ENCODE measurements at places on chromosomes 6 and 20.

DNA sequence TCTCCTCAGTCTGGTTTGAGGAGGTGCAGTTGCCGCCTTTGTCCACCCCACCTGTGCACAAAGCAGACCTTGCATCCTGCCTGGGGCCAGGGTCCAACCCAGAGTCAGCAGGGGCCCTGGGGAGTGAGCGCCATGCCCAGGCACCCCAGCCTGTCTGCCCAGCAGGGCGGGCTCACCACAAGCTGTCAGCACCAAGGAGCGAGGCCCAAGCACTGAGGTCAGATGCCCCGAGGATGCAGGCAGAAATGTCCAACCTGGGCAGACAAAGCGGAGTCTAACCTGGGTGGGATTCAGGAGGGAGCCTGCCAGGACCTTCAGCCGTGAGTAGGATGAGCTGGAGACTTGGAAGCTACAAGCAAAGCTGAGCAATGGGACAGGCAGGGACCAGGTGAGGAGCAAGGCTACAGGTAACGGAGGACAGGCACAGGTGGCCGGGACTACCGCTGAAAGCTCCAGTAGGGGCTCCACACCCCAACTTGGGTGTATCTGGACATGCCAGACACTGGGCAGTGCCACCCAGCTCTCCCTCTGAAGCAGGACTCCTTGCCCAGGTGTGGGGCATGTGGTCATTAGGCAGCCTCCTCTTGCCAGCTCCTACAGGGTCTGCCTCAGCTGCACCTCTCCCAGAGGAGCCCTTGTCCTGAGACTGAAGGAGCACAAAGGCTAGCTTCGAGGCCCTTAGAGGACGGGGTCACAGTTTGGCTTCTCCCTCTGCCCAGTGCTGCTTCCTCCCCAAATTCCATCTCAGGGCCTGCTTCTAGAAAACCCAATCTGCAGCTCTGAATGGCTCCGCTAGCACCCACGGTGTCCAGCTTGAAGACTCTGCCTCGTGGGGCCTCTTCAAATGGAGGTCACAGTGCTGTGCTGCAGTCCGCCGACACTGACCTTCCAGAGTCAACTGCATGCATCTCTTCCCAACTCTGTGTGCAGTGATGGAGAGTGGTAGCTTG is 210.6 kb upstream of the CDYL start:
- DNase-seq = no peak

- no peak for DNase-seq
These were observed 96.6 kb downstream of the SLC16A10 start for GRCh38 chr6:111183702-111184517.

DNA sequence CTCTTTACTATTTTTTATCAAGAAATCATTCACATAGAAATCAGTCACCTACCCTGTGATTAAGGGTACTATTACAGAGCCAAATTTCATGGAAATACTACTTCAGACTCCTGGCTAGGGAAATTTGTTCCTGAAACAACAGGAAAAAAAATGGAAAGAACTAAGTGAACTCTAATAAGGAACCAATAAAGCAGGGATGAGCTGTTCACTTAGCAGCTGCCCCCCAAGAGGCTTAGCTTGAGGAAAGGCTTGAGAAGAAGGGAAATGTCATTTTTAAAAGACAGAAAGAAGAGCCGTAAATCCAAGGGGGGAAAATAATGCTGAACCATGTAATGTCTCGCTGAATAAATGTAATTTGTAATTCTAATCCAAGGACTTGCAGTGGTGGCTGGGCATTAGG is 88.8 kb downstream of the COL21A1 start:
- DNase-seq = no peak

- DNase-seq = peak; percentile 73
These were observed 228.8 kb downstream of the DHX35 start for GRCh38 chr20:39190666-39191570.

- DNase-seq = no peak
These were observed 74.0 kb downstream of the SSR1 start for GRCh38 chr6:7238900-7239589.

DNA sequence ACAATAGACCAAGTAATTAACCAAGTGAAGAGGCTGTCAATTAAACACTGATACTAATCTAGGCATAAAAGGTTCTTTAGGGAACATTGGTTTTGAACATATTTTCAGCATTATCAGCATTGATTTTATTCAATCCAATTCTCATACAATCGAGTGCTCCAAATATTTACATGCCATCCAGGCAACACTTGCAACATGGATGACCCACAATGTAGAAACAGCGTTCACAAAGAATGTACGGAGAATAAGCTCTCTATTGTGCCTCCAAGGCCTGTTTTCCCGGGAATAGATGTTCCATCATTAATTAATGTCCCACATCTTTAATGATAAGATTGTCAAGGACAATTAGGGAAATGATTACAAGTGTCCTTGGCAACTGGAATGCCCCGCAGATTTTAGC is 117.4 kb downstream of the RFX6 start:
- no peak for DNase-seq

GRCh38 chr6:157392927-157393668 is 12.1 kb downstream of the ZDHHC14 start:
- no peak for DNase-seq

GRCh38 chr6:76861403-76861802 is 601.9 kb downstream of the HTR1B start:
- no peak for DNase-seq

Measured in Panc1 (cell line).